CMK (cell line): ENCODE measurements at places on chromosomes 7 and 10.

GRCh38 chr7:29228289-29229011, 33.9 kb downstream of the CHN2 start:
- no peak for DNase-seq

- no peak for DNase-seq
These were observed 144.5 kb downstream of the PPP1R3A start for GRCh38 chr7:113774182-113774807.

DNA sequence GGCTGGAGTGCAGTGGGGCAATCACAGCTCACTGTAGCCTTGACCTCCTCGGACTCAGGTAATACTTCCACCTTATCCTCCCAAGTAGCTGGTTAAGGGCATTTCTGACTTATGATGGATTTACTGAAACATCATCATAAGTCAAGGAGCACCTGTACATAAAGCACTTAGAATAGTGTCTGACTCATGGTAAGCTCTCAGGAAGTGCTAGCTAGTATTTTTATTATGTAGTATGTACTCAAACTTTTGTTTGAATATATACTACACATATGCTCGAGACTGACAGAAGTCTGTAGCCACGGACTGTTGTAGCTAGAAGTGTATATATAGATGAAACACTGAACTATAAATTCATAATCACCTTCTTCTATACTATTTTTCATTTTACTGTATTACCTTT, 107.5 kb upstream of the DNAJB12 start:
- no peak for DNase-seq

DNA sequence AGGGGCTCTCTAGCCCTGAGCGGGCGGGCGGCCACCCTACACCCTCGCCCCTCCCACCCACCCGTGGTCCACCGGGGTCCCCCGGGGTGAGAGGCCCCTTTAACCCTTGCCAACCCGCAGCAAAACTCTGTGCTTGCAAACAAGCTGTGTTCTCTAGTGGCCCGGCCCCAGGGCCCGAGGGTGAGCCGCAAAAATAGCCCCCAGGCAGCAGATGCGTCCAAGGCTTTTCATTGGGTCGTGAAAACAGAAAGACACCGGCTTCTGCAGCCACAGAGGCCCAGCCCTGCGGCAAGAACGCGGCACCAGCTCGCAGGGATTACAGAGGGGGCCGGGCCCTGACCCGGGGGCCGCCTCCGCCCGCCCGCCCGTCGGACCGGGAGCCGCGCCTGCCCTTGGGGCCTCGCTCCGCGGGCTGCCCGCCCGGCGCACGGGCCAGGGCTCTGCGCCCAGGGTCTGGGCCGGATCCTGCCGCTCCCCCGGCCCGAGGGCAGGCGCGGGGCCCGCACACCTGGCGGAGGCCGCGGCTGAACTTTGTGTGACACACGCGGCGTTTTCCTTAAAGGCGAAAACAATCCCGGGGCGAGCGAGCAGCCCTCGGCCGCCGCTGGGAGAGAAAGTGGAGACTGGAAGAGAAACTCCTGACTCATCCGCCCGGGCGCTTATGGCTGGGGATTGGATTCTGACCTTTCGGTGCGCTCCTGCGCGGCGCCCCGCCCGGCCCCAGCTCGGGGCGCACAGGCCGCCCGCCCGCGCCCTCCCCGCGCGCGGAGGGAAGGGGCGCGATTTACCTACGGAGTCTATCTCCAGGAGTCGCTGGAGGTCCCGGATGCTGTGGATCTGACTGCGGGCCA, 2.8 kb downstream of the PDGFA start:
- no peak for DNase-seq

DNA sequence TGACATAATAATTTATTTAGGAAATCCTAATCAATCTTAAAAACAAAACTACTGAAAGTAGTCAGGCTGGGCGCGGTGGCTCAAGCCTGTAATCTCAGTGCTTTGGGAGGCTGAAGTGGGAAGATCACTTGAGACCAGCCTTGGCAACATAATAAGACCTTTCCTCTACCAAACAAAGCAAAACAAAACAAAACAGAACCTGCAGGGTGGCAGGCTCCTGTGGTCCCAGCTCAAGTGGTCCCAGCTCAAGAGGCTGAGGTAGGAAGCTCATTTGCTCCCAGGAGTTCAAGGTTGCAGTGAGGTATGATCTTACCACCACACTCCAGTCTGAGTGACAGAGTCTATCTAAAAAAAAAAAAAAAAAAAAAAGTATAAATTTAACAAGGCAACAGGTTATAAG, 748.0 kb downstream of the CNTNAP2 start:
- DNase-seq, result no peak

- DNase-seq, result no peak
These were observed 823.0 kb downstream of the REEP3 start for GRCh38 chr10:64344211-64344610.
